Activated CD4-positive, alpha-beta T cell treated with anti-CD3 and anti-CD28 coated beads, Interleukin-2, amount 50 U/mL, for 16 hours (primary cell): ENCODE measurements at places on chromosomes 13 and 19.

GRCh38 chr13:72255908-72256307 lies 388.9 kb upstream of the DACH1 start:
- no peak for DNase-seq

DNA sequence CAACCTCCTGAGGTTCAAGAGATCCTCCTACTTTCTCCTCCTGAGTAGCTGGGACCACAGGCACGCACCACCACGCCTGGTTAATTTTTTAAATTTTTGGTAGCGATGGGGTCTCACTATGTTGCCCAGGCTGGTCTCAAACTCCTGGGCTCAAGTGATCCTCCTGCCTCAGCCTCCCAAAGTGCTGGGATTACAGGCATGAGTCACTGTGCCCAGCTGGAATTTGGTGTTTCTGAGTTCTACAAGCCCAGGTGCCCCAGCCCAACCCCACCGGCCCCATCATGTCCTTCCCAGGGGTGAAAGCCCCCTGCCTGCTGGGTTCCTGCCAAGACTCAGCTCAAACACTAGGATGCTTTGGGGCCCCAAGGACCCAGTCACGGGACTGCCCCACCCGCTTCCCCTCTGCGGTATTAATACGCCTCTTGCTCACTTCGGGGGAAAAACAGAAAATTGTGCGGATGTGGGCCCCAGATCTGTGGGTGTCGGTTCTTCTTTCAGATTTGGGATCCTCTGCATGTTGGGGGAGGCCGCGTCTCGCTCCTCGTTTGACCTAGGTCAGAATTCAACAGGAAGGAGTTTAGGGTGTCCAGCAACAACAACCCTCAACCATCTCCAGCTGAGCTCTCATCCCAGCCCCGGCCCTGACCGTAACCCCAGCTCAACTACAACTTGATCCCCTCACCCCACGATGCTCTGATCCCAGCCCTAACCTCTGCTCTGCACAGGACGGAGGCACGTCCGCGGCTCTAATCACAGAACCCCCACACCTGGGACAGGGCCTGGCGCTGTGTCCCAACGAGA lies 3.7 kb upstream of the FCER2 start:
- DNase-seq: peak; percentile 72

DNA sequence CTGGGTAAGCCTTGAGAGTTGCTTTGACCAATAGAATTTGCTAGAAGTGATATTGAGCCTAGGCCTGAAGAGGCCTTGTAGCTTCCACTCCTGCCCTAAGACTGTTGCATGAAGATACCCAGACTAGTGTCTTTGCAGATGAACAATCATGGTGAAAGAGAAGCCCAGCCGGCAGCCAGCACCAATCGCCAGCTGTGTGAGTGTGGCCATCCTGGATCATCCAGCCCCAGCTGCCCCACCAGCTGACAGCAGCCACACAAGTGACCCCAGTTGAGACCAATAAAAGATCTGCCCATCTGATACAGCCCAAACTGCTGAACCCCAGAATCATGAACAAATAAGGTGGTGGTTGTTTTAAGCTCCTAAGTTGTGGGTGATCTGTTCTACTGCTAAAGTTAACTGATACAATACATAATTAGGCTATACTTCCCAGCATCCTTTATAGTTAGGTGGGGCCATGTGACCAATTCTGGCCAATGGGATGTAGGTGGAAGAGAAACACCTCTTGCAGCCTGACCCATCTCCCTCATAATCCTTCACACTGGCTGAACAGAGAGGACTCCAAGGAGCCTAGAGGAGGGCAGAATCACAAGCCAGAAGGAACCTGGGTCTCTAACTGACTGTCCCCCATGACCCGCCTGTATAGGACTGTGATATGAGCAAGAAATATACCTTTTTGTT lies 9.4 kb upstream of the ZNF428 start:
- DNase-seq: no peak

GRCh38 chr13:39374741-39375189 lies 228.2 kb downstream of the LHFPL6 start:
- DNase-seq: no peak

- DNase-seq: peak; percentile 60
Measured at GRCh38 chr13:110874508-110874960, 40.3 kb downstream of the ANKRD10 start.

DNA sequence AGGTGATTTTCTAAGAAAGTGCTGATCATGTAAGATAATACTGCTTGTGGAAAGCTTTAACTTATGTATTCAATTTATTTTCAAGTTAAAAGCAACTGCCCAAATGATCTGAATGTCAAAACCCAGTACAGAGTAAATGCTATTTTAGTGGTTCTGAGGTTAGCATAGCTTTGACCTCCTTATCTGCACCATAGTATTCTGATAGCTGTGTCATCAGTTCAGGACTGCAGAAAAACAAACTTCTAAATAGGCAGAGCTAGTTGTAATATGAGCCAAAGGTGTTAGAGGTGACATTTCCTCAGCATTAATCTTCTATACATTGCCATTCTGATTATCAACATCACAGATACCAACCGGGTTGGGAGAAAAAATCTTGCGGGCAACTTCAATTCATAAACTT lies 758.7 kb downstream of the SLITRK5 start:
- no peak for DNase-seq

DNA sequence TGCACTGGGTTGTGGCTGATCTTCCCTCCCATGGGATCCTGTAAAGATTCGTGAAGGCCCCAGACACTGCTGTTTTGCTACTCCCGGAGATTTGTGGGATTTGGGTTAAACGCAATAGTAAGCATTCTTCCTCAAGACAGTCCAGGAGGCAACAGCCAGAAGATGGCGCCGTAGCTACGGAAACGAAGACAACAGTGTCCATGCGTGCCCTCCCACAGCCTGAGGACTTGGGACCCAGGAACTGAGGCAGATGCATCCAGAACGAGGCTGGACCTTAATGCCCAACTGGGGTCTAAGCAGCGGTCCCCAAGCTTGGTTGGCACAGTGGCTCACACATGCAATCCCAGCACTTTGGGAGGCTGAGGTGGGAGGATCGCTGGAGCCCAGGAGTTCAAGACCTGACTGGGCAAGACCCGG lies 57.6 kb upstream of the ZNF507 start:
- peak; percentile 8 for DNase-seq

- DNase-seq: no peak
Measured at GRCh38 chr13:95955255-95955654, 97.9 kb downstream of the UGGT2 start.

DNA sequence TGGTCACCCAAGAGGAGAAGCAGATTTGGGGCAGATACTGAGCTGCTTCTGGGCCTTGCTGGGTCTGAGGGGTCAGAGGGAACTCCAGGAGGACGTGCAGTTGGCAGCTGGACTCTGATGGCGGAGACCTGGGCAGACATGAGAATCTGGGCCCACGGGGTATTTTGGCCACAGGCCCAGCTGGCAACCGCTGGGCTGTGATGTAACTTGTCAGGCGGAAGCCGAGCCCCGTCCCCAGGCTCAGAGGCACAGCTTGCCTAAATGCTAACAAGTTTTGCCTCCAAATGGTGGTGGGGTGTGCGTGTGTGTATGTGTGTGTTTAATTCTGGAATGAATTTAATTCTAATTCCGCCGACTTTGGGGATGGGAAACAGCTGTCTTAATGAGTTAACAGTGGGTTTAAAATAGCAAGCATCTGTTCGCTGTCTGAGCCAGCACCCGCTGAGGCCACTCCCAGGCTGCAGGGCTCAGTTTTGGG lies 11.6 kb downstream of the ZNRF4 start:
- no peak for DNase-seq

DNA sequence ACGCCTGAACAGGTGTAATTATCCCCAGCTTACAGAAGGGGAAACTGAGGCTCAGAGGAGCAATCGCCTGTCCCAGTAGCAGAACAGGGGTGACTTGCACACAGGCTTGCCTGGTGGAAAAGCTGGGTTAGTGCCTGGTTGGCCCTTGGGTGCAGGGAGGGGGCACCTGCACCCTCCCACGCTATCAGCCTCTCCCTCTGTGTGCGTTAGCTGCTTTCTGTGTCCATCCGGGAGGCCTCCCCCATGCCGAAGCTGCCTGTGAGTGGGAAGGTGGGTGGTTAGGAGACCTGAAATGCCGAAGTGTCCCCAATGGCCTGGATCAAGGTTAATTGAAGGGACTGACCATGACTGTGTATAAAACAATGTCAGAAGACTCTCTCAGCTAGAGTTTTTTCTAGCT lies 295.0 kb downstream of the ZNF536 start:
- DNase-seq: no peak

DNA sequence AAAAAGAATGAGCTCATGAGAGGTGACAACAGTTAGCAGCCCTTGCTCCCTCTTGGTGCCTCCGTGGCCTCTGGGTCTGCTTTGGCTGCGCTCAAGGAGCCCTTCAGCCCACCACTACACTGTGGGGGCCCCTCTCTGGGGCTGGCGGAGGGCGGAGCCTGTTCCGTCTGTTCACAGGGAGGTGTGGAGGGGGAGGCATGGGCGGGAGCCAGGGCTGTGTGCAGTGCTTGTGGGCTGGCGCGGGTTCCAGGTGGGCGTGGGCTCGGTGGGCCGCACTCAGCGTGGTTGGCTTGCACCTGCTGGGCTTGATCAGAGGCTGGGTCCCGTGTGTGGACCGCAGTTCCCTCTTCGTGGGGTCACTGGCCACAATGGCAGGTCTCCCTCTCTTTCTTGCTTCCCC lies 953.4 kb upstream of the PRR20A start:
- no peak for DNase-seq

DNA sequence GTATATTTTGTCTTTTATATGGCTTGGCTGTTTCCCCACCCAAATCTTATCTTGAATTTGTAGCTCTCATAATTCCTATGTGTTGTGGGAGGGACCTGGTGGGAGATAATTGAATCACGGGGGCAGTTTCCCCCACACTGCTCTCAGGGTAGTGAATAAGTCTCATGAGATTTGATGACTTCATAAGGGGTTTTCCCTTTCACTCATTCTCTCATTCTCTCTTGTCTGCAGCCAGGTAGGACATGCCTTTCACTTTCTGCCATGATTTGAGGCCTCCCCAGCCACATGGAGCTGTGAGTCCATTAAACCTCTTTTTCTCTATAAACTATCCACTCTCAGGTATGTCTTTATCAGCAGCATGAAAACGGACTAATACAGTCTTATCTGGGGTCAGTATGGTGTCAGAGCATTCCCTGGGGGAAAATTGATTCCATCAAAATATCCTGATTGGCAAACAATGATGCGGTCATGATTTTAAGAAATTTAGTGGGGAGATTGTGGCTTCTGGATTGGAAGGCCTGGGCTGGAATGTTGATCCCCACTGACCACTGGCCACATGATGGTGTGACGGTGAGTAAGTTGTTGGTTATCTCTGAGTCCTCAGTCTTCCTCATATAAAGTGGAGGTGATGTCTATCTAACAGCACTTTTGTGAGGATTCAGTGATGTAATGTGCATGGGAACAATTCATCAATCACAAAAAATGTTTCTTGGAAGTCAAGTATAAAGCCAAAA lies 27.5 kb upstream of the ANKRD10 start:
- peak; percentile 47 for DNase-seq

DNA sequence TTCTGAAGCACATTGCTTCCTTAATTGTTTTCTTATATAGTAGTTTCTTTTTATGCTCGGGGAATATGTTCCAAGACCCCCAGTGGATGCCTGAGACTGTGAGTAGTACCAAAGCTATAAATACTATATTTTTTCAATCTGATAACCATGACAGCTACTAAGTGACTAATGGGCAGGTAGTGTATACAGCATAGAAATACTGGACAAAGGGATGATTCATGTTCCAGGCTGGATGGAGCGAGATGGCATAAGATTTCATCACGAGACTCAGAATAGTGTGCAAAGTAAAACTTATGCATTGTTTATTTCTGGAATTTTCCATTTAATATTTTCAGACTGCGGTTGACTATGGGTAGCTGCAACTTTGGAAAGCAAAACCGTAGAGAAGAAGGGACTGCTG lies 47.9 kb upstream of the OLFM4 start:
- DNase-seq: no peak

DNA sequence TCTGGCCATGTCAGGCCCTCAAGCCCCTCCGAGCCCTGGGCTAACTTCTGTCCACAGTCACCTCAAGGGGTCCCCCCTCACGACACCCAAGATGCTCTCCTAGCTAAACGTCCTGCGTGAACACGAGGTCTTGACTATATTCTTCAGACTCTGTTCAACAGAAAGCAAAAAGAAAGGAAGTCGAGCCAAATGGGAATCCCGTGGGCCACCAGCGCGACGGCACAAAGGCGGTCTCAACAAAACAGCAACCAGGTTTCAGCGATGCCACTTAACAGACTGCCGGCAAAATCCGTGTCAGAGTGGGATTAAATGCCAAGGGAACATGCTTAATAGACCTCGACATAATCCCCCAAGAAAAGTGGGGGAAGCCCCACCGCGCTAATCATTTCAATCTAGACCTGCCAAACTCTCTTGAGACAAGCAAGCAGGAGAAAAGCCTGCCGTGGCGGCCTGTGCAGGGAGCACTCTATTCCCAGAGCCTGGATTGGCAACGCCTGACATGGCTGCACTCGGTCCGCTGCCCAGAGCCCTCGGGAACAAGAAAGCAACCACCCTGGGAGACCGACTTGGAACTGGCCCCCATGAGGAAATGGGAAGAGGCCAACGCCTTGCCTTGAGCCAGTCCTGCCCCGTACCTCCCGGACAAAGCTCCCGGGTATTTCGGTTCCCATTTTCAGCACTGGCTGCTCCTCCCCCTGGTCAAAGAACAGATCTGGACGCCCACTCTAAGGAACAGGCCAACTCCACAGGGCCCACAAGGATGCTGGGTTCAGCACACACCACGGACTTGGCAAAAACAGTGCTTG lies 16.0 kb downstream of the ZC3H4 start:
- no peak for DNase-seq

GRCh38 chr19:41299755-41300089 lies 10.2 kb upstream of the CCDC97 start:
- DNase-seq: no peak

DNA sequence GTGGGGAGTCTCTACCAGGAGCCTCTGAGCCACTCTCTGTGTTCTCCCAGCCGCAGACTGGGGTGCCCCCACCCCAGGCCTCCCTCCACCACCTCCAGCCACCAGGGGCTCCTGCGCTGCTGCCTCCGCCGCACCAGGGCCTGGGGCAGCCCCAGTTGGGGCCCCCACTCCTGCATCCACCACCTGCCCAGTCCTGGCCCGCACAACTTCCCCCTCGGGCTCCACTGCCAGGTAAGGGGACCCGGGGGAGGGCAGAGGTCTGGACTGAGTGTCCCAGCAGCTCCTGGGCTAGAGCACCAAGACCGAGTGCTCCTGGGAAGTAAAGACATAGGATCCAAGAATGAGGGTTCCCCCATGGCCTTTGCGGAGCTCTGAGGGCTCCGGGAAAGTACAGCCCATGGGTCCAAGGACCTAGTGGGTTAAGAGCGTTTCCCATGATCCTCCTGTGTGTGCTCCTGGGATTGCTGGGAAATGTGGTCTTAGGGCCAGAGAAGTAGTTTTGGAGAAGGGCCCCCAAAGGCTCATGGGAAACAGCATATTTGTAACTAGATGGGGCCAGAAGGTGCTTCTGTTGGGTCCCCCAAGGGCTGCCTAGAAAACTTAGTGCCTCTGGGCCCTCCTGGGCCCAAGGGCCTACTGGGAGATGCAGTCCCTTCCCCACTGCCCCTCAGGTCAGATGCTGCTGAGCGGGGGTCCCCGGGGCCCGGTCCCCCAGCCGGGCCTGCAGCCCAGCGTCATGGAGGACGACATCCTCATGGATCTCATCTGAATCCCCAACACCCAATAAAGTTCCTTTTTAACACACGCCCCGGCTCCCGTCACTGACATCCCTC lies 14.6 kb upstream of the PTOV1 start:
- no peak for DNase-seq

- no peak for DNase-seq
Measured at GRCh38 chr13:64255988-64256387, 2840.3 kb upstream of the PCDH20 start.

- no peak for DNase-seq
Measured at GRCh38 chr13:20514866-20515265, 10.8 kb downstream of the CRYL1 start.

GRCh38 chr13:57003682-57004081 lies 137.0 kb upstream of the PRR20A start:
- no peak for DNase-seq
